ENCODE measurements at places on chromosomes 3 and 15.

DNA sequence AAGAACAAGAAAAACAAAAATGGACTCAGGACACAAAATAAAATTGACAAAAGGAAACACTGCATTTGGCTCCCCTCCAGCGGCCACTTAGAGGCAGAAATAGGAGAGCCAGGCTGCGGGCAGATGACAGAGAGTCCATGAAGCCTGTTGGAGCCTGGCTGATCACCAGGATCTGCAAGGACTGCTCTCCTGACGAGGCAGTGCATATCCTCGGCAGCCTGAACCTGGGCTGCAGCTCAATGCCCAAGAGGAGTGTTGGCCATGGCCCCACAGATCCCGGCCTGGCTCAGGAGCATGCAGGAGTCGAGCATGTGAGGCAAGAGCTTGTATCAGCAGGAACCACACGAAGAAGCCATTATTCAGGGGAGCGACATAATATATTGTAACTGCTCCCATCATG lies 199.8 kb downstream of the STT3B start:
- DNase-seq, result no peak

DNA sequence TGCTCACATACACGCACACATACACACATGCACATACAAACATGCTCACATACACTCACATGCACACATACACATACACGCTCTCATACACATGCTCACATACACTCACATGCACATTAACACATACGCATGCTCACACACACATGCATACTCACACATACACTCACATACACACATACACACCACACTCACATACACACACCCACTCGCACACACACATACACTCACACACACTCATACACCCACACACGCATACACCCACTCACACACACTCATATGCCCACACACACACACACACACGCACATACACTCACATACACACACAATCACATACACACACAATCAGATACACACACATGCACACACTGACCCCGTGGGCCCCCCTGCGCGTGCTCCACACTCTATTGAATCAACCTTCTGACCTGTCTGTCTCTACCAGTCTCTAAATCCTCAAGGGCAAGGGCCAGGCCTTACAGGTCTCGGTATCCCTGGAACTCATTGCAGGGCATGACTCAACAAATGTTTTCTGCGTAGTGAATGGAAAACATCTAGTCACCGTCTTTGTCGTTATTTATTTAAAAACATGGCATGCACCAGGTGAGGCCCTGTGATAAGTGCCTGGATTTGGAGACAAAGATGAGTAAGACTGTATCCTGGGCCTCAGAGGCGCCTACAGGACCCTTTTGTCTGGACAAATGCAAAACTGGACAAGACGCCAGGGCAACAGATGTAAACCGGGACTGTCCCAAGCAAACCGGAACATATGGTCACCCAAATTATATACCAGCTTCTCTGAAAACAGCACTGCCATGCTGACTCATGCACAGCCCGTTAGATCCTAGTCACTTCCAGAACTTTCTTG lies 41.8 kb downstream of the GRK7 start:
- no peak for DNase-seq

- no peak for DNase-seq
These were observed 16.4 kb downstream of the TM4SF18 start for GRCh38 chr3:149317072-149317471.

DNA sequence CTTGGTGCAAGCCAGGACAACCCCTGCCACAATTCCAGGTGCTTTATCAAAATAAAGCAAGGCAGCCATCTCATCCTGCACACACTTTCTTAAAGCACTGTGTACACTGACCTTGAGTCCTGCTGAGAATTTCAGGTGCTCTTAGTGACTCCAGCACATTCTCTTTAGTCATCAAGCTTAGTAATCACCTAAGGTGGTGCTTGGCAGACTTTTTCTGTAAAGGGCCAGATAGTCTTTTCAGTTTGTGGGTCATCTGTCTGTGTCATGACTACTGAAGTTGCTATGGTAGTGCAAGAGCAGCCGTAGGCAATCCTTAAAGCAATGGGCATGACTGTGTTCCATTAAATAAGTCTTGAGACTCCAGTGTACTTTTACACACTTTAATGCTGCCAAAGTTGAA lies 36.4 kb downstream of the RIOX2 start:
- DNase-seq, result no peak

DNA sequence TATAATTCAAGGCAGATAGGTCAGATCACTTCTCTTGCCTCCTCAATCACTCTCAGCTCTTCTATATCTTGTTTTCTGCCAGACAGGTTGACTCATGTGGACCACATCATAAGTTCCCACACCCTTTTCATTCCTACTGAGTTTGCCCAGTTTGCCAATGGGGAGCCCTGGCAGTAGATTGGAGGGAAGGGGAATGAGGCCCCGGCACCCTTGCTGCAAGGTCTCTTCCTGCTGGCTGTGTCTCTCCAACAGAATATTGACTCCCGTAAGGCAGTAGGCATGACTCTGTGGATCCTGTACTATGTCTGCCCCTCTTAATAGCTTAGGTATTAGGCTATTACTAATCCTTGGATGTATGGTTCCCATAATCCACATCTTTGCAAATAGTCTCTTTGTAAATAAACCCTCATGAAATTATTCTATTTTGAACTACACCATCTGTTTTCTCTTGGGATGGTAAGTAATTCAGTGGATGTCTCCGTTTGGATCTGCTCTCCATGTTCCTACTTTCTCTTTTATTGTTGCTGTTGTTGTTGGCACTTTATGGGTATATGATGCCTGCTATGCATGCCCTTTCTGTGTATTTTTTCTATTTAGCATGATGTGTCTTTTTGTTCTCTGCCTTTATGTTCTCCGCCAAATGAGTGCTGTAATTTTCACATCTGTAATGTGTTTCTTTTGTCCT lies 65.5 kb upstream of the DCBLD2 start:
- no peak for DNase-seq

DNA sequence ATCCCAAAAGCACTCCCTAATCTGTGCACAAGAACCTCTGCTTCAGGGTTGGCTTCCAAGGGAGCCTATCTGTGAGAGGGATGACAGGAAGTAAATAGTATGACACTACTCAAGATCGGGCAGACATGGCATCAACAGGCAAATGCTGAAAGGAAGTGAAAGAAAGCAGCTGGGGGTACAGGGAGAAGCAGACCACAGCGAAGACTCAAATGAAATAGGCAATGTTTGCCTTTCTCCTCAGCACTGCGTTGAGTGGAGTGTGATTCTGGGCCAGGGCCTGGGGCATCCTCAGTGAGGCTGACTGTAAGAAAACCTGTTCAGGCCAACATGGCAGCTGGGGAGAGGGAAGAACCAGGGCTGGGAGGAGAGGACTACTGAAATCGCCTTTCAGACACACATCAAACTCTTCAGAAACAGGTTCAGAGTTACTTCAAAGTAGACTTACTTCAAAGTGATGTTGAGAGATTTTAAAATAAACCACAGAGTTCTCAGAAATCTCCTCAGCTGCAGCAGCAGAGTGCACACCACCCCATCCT lies 96.6 kb downstream of the SLC9A9 start:
- peak; percentile 5 for DNase-seq

GRCh38 chr3:97896129-97896528 lies 74.3 kb downstream of the CRYBG3 start:
- no peak for DNase-seq

DNA sequence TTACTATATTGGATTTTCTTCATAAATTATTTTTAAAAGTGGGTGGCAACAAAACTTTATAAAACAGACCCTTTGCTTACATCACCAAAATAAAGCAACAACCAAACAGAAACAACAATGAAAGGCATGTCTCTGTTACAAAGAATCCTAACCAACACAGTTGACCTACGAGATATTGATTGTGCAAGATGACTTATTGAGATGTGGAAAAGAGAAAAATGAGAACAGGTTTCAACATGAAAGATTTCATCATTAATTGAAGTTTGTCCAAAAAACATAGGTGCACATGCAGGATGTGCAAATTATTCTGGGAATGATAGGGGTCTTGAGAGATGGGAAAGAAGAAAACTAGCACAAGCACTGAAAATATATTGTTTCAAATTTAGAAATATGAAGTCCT lies 9.0 kb downstream of the GMNC start:
- DNase-seq, result no peak

- DNase-seq, result no peak
These were observed 51.9 kb upstream of the RPL32 start for GRCh38 chr3:12893247-12893646.

DNA sequence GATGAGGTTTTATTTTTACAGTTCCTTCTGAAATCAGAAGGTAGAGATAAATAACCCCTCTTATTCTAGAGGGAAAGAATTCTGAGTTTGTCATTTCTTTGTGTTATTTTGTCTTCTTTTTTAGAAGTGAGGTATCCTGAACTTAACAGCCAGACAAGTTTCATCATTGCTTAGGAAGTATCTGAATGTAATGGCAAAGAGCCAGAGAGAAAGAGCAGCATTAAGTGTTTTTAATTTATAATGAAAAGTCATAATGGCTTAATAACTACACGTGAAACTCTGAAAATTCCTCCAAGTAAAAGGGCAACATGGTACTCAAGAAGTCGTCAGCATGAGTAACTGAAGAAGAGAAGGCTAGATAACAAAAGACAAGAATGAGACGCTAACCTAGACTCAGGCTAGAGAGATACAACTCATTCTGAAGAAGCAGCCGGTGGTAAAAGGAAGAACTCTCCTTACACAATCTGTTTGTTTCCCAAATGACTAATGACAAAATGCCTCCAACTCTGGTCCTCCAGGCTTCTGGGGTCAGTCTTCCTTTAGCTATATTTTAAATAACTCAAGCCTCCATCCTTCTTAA lies 116.2 kb upstream of the NECTIN3 start:
- no peak for DNase-seq

GRCh38 chr15:43493703-43494472 lies 932 bp upstream of the TP53BP1 start:
- no peak for DNase-seq

DNA sequence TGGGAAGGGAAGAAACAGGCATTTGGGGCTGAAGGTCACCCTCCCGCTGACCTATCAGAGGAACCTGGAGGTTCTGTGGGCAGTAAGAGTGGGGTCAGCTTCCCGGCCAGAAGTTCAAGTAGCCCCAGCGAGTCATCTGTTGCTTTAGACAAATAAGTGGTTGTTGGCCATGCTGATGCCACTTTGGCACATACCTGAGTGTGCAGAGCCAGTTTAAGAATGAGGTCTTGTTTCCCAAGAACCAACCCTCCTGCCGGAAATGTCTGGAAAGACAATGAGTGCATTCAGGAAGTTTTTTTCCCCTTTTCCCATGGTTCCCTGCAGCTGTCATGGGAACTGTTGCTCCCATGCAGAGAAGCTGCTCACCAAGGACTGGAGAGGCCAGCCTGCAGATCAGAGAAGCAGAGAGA lies 166.7 kb downstream of the ZNF621 start:
- DNase-seq, result no peak

DNA sequence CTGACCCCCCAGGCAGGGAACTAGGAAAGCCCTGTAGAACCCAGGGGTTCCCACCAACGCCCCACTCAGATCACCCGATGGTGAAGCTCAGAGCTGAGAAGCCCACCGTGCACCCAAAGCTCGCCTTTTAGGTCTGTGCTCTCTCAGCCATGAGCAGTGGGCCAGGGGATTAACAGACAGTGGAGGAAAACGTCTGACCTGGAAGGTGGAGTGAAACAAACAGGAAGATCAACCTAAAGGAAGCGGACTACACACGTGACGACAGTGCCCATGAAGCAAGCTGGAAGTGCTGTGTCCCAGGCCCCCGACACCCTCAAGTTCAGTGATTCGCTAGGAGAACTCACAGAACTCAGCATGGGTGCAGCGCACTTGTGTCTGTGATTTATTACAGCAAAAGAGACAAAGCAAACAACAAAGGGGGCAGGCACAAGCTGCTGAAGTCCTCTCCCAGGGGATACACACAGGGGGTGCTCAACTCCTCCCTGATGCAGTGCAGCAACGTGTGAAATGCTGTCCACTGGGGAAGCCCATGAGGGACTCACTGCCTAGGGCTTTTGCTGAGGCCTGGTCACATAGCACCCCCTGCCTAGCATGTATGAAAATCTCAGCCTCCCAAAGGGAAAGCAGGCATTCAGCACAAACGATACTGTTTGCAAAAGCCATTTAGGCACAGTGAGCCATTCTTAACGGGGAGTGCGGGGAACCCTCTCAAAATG lies 43.5 kb downstream of the CFAP92 start:
- no peak for DNase-seq

DNA sequence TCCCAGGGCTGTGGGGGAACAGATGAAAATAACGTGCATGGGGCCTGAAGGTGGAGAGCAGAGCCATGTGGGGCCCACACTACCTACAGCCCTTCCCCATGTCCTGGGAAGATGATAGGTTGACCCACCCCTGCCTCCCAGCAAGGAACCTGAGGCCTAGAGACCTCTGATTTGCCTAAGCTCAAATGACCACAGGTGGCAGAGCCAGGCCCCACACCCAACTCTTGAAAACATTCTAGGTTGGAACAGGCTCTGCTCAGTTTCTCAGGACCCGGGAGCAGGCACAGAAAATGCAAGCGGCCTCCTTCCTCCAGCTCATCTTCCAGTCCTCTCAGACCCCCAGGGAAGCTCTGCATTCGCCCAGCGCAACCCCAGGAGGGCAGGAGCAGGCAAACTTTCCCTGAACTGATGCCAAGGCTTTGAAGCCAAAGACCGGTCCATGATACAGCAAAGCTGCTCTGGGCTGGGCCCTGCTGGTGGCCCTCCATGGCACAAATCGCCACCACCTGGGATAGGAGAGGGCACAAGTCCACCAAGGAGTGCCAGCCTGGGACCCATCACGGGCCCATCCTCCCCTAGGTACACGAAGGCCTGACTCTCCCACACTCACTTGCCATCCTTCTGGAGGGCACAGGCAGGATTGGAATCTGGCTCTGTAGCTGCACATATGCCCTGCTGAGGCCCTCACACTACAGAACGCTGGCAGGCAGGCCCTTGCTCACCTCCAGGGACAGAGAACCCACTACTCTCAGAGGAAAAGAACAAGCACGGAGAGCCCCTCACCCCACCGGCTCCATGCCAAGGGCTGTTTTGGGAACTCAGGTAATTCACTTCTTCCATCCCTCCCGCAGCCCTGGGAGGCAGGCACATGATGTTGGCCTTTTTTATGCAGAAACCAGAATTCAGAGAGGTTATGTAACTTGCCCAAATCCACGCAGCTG lies 51.0 kb upstream of the FURIN start:
- no peak for DNase-seq

- DNase-seq, result no peak
These were observed 128.6 kb upstream of the ADAMTS9 start for GRCh38 chr3:64816355-64816754.

DNA sequence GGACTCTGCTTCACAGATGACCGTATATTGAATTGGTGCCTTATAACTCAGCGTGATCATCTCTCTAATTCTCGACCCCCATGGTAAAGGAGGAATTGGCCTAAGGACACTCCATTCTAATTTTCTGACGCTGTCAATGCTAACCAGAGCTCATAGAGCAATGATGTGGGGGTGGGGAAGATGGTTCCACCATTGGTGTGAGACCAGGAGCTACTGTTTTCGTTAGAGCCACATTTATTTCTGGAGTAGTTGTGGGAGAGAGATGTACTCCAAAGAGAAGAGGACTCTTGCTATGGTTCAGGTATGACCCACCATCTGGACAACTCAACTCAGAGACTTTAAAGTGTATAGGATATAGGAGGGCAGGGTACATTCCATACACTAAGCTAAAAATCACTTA lies 16.3 kb downstream of the ZBTB38 start:
- DNase-seq, result no peak

GRCh38 chr15:59208613-59209249 lies 2.1 kb downstream of the LDHAL6B start:
- no peak for DNase-seq

All from stimulated activated CD4-positive, alpha-beta T cell treated with anti-CD3 and anti-CD28 coated beads, Interleukin-4, amount 100 ng/mL, for 4 hours (primary cell).